ENCODE measurements at places on chromosomes 1 and 21. TPM values are rescaled to one million over a fixed set of nuclear protein-coding genes. Genes with fewer than 3 reads are reported as not detected.

Gene PLA2G2E
- total RNA-seq: not detected

Gene SYTL1
- total RNA-seq: 76.0 TPM

Gene FAM43B
- total RNA-seq: not detected

Gene PLA2G2F
- total RNA-seq: not detected

Gene SYT11
- 3.3 TPM for total RNA-seq

DNA sequence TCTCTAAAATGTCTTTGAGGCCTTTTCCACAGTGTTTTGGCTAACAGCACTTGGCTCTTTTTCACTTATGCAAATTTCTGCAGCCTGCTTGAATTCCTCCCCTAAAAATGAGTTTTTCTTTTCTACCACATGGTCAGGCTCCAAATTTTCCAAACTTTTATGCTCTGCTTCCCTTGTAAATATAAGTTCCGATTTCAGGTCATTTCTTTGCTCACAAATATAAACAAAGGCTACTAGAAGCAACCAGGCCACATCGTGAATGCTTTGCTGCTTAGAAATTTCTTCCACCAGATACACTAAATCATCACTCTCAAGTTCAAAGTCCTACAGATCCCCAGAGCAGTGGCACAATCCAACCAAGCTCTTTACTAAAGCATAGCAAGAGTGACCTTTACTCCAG, 28.1 kb upstream of the BTG3 start:
- no peak for DNase-seq

GRCh38 chr1:2320006-2320405, 71.3 kb downstream of the MORN1 start:
- no peak for DNase-seq

DNA sequence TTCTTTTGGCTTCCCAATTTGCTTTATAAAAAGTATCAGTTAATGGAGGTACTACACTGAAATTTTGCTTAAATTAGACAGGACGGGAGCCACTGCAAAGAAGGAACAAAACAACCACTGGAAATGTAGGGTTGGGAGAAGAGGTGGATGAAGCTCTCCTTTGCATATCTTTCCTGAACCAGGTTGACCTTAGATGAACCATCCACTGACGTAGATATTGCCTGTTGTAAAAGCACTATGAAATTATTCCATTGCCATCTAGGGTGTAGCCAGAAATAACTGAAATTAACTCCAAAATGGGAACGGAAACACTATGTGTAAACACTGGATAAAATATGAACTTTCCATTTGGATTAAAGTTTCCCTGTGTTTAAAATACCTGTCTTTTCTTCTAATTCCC, 1.2 kb upstream of the ABL2 start:
- DNase-seq: no peak

DNA sequence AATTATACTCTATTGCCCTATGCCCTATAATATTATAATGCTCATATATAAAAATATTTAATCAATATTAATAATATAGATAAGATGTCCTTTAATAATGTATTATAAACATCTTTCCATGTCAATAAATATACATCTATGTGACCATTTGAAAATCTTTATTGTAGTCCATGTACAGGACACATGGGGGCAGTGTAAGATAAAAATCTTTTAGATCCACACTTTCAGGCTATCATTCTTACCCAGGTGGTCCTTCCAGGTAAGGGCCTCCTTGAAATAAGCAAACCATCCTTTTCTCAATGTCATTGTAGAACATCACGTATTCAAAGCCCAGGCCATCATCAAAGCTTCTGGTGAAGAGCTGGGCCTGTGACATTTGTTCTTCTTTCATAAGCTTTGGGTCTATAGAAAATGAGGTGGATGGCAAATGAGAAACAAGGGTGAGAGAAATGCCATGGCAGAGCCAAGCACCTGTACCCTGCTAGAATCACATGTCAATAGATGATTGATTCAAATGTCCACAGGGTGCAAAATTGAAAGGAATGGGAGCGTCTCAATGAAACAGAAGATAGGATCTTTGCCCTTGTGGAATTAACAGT, 20.2 kb downstream of the THEM4 start:
- no peak for DNase-seq
